ENCODE measurements at places on chromosomes 2 and 18. TPM values are rescaled to one million over a fixed set of nuclear protein-coding genes. Genes with fewer than 3 reads are reported as not detected.

TUBA3E gene
- not detected for total RNA-seq

ALLC gene
- not detected for total RNA-seq

SCG2 gene
- 1.2 TPM for total RNA-seq

RBM44 gene
- total RNA-seq, result 2.4 TPM

ELOA2 gene
- not detected for total RNA-seq

COBLL1 gene
- total RNA-seq, result 28.4 TPM

TRABD2A gene
- total RNA-seq, result 109 TPM

IL36A gene
- not detected for total RNA-seq

CPO gene
- not detected for total RNA-seq

DOK6 gene
- total RNA-seq, result not detected

SERPINB4 gene
- not detected for total RNA-seq

FARP2 gene
- total RNA-seq, result 113 TPM

SMCHD1 gene
- 137 TPM for total RNA-seq

WDPCP gene
- total RNA-seq, result 14.9 TPM

TCF7L1 gene
- not detected for total RNA-seq

HOXD11 gene
- not detected for total RNA-seq

SAG gene
- not detected for total RNA-seq

ADI1 gene
- total RNA-seq, result 67.7 TPM

CXCR4 gene
- not detected for total RNA-seq

TNFRSF11A gene
- 8.2 TPM for total RNA-seq

PRSS56 gene
- total RNA-seq, result not detected

RGPD5 gene
- 3.5 TPM for total RNA-seq

HOXD1 gene
- not detected for total RNA-seq
